ENCODE measurements at places on chromosomes 3 and 15.

DNA sequence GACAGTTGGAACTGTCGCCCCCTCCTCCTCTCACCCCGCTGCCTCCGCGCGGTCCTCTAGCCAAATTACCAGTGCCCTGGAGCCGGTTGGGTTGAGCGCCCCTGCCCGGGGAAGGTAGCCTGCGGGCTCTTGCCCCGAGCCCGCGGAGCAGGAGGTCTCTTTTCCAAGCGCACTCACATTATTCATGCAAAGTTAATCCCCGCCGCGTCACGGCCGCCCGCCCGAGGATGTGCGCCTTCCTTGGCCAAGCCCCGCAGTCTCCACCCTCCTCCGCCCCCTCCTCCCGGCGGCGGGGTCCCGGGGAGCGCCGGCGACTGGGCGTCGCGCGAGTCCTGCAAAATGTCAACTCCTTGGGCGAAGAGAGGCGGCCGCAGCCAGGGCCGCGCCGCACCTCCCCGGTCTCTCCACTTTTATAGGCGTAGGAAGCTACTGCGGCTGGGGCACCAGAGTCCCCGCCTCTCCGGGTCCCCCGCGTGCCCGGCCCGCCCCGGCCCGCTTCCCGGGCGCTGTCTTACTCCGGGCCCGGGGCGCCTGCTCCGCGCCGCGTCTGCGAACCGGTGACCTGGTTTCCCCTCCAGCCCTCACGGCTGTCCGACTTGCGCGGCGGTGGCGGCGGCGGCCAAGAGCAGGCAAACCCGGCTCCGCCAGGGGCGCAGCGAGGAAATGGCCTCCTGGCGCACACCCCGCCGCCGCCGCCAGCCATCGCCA is at the start of gene THRB:
Gene THRB, minus strand, starts transcription at position 233 of the 708 bp plus-strand sequence.
- DNase-seq: no peak

GRCh38 chr3:129838086-129838485 is 55.4 kb downstream of the TMCC1 start:
- no peak for DNase-seq

DNA sequence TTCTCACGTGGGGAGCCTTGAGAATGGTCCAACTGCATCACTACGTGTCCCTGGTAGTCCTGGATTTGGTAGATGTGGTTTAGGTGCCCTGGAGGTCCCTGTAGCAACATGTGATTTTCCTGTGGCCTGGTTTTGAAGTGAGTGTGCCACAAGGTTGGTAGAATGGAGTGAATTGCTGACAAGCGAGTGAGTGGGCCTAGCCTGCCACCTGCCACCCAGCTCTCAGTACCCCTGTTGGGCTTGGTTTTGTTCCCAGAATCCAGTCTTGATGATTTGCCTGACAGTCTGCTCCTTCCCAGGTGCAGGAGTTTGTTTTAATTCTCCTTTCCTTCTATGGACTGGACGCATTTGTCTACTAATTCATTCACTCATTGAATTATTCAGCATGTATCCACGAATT is 19.4 kb downstream of the RPLP1 start:
- no peak for DNase-seq

- no peak for DNase-seq
These were observed 59.8 kb downstream of the AGTR1 start for GRCh38 chr3:148757238-148758215.

DNA sequence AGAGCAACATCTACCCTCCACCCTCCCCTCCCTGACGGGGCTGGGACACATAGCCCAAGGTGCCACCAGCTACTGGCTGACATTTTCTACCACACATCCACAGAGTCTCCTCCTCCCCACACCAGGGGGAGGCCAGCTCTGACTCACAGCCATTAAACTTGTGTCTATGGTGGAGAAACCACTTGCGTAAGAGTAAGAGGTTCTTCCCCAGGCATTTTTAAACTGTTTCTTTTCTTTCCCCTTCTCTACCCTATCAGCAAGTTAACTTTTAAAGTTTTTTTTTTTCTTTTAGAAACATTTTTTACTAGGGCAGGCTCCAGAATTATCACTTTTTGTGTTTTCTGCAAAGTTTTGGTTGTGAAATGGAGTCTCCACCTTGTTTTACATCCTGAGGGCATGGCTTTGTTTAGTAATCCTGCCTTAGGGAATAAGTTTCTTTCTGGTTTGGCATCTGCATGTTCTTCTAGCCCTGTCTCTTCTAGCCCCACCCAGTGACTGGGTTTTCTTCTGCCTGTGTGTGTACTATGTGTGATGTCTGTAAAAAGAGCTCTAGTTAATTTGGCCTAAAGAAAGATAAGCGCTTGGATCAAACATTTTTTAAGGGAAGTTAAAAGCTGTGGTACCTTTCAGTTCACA is 148.8 kb upstream of the GADL1 start:
- DNase-seq: no peak

GRCh38 chr3:54543446-54543845 is 384.4 kb downstream of the LRTM1 start:
- no peak for DNase-seq

GRCh38 chr3:151974067-151974466 is 100.6 kb downstream of the SUCNR1 start:
- DNase-seq: no peak

- DNase-seq: no peak
These were observed 18.1 kb downstream of the ARRDC4 start for GRCh38 chr15:97978401-97979139.

GRCh38 chr3:81352867-81353266 is 408.6 kb downstream of the GBE1 start:
- DNase-seq: no peak

- DNase-seq: no peak
These were observed 427.1 kb upstream of the C2CD4B start for GRCh38 chr15:62591842-62592838.

GRCh38 chr3:62604298-62604697 is 230.9 kb upstream of the FEZF2 start:
- no peak for DNase-seq

DNA sequence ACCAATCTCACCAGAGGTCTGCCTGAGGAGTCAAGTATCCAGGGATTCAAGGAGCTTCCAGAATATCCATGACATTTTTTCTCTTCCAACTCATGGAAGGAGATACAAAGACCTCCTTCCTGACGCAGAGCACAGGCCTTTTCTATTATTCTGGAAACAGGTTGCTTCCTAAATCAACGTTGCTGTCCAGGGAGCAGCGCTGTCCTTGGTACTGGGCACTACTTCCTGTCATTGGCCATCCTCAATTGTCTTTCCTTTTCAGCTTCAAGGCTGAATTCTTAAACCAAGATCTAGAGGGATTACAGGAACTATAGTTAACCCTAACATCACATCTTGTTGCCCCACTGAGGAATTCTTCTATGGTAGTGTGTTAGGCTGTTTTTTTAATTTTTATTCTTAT is 50.4 kb upstream of the TBC1D21 start:
- no peak for DNase-seq

DNA sequence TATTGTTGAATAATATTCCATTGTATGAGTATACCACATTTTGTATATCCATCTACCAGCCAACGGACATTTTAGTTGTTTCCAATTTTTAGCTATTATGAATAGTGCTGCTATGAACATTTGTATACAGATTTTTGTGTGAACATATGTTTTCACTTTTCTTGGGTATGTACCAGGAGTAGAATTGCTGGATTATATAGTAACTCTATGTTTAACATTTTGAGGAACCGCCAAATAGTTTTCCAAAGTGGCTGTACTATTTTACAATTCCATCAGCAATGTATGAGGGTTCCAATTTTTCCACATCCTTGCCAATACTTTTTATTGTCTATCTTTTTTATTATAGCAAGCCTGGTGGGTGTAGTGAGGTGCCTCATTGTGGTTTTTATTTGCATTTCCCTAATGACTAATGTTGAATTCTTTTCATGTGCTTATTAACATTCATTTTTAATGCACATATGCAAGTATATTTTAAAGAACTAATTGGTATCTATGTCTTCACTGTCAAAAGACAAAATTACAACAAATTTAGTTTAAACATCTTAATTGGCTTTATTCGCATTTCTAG is 77.5 kb upstream of the PIAS1 start:
- DNase-seq: no peak

GRCh38 chr15:35448294-35448693 is 97.7 kb downstream of the DPH6 start:
- no peak for DNase-seq

- DNase-seq: no peak
These were observed 20.3 kb downstream of the GMPS start for GRCh38 chr3:155890671-155891190.

DNA sequence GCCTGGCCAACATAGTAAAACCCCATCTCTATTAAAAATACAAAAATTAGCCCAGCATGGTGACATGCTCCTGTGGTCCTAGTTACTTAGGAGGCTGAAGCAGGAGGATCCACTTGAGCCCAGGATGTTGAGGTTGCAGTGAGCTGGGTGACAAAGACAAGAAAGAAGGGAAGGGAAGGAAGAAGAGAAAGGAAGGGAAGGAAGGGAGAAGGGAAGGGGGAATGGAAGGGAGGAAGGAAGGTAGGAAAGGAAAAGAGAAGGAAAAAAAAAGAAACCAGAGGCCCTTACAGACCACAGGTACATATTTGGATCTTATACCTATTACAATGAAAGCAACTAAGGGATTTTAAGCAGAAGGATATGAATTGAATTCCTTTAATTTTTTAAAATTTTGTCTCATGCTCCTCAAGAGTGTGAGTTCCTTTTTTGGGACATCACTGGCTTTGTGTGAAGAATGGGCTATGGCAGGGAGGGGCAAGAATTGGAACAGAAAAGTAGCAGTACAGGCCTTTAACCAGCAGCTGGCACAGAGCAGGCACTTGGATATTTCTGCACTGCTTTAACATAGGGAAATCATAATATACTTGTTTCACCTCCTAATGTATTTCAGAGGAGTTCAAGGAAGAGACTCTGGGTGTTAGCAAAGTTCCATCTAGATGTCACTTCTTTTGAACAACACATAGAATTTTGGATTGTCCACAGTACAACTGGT is 7.9 kb downstream of the RAB27A start:
- DNase-seq: no peak

DNA sequence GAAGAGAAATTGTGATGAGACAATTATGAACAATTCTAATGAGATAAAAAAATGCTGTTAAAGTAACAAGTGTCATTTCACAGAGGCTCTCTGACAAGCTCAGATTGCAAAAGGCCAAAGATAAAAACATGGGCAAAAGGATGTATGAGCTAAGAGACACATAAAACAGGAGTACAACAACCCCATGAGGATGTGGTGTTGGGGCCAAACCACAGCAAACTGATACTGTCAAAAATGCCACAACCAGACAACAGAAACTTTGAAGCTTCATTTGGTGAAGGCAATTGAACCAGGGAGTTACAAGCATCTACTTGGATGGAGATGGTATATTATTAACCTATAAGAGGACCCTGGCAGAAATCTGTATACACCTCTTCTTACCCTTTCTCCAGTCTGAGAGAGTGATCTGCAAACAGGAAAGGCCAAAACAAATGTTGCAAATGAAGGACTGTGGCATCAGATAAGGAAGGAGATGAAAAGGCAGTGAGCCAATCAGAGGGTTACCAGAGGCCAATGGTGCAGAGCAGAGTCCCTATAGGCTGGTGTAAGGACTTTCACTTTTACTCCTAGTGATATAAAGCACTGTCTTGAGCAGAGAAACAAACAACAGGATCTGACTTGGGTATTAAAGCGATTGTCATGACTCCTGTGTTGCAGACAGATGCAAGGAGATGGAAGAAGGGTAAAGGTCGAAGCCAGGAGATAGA is 659.0 kb downstream of the NTRK3 start:
- DNase-seq: peak; percentile 5

DNA sequence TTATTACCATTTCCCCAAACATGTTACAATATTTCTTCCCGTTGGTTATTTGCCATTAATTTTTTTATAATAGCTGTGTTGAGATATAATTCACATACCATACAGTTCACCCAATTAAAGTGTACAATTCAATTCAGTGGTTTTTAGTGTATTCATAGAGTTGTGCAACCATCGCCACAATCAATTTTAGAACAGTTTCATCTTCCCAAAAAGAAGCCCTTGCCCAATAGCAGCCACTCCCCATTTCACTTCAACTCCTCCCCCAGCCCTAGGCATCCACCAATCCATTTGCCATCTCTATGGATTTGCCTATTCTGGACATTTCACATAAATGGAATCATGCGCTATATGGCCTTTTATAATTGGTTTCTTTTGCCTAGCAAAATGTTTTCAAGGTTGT is 225.1 kb downstream of the EPHB1 start:
- DNase-seq: no peak

GRCh38 chr15:99402014-99402729 is 150.9 kb downstream of the LRRC28 start:
- no peak for DNase-seq

DNA sequence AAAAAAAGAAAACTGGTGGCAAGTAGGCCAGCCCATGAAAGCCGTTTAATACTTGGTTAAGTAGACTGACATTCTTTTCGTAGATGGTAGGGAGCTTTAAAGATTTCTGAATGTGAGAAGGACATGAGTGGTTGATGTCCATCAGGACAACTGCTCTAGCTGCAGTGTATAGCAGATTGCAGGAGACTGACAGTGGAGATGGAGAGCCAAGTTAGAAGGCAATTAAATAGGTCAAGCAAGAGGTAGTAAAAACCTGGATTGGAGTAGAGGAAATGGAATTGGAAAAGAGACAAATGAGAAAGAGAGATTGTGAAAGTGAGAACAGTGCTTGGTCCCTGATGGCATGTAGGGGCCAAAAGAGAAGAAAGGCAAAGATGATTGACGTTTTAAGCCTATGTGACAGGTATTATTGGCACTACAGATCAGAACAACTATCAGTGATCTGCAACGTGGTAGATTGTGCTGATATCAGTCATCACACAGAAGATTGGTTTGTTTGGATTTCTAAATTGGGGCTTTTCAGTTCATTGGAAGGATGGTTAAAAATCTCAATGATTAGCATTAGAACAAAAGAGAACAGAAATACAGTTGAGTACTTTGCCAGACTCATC is 74.0 kb downstream of the CNTN4 start:
- DNase-seq: no peak

DNA sequence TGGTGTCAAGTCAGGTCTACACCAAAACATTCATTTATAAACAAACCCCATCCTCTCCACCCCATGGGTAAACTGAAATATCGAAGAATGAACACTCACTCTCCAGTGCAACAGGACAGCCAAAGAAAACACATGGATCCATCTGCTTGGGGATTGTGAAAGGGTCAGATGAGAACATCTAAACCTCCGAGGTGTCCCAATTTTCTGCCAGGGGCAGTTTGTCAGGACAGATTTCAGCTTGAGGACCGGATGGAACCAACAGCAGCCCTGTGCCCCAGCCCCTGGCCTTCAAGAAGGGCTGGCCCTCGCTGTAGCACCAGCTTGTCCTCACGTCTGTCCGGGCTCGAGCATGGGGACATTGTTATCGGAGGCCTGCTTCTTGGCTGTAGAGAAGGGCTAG is 45.5 kb downstream of the PCSK6 start:
- no peak for DNase-seq

GRCh38 chr3:157199841-157200240 is 39.9 kb upstream of the CCNL1 start:
- DNase-seq: no peak

GRCh38 chr3:146818866-146819265 is 213.7 kb upstream of the PLSCR5 start:
- DNase-seq: no peak

DNA sequence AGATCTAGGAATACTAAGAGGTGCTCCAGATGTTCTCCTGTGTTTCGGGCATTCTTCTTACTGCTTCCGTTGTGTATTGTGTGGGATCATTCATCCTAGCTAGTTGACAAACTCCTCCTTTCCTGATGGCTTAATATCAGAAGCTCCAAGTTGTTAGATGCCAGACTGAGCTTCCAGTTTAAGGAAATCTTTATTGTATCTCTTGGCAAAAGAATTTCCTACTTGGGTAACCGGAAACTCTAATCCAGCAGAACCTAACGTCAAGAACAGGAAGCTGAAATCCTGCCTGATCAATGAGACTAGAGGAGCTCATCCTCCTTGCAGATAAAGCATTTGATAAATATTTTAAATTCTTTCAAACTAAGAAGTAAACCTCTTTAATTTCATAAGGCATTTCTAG is 27.7 kb upstream of the MYH15 start:
- no peak for DNase-seq
